ENCODE measurements at places on chromosomes 16 and 17.

- DNase-seq, result no peak
Observed at GRCh38 chr17:2871205-2871604, 75.0 kb downstream of the RAP1GAP2 start.

GRCh38 chr17:31404028-31404949 lies 12.8 kb downstream of the RAB11FIP4 start:
- DNase-seq, result no peak

DNA sequence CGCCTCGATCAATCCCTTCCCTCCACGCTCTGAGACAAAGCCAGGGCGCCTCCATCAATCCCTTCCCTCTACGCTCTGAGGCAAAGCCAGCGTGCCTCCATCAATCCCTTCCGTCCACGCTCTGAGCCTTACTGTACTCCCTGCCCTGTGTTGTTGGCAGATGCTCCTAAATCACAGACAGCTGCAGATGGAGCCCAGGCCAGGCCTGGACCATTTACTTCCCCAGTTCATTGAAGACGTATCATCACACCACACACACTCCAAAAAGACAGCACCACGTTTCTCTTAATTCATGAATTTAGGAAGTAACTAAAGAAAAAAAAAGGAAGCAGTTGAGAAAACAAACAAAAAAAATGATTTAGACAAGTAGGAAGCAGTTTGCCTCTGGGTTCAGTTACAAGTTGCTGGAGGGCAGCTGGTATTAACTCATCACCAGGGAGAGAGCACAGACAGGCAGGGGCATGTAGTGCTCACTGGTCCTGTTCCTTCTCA lies 7.4 kb upstream of the CD300LD start:
- DNase-seq, result peak; percentile 83

DNA sequence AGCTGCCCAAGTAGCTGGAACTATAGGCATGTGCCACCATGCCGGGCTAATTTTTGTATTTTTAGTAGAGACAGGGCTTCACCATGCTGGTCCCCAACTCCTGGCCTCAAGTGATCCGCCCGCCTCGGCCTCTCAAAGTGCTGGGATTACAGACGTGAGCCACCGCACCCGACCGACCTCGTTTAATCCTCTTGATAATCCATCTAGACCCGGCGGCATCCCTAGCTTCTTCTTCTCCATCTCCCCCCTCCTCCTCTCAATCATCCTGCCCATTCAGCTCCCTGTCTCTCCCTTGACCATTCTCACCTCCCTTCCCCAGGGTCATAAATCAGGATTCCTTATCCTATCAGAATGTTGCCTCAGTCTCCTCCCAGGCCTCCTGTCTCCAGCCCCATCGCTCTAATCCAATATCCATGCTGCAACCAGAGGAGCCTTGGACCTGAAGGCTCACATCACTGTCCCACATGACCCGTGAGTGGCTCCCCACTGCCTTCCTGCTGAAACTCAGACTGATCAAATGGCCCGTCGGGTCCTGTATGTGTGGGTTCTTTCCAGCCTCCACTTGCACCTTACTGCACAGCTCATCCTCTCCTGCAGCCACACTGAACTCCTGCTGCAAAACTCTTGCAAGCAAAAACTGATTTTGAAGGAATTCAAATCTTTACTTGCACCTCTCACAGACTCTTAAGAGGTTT lies 74.1 kb upstream of the CDH5 start:
- no peak for DNase-seq

- DNase-seq, result no peak
Observed at GRCh38 chr17:8522577-8522976, 86.9 kb downstream of the NDEL1 start.

DNA sequence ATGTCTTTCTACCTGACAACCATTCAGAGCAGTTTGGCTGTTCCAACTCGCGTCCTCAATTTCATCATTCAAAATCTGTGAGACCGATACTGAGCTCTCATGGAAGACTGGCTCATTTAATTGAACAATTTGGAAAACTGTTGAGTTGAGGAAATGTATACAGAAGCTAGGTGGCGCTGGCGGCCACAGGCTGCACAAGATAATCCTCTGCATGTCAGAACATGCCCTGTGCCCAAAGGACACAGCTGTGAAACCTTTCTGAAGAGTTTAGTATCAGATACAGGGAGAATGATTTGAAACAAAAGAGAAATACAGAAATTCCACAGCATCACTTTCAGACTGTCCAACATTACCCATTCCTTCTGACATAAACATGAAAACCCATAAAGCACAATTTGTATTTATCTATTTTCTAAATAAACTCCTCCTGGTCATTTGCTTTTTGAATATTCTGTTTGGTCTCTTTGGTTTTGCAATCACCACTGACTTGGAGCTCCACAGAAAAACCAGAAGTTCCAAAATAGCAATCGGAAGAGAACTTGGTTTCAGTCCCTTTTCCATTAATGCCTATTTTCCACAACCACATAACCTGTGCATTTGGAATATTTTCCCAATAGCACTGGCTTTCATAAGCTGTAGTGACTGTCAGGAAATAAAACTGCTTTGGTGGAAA lies 192.8 kb downstream of the MAP2K6 start:
- DNase-seq, result peak; percentile 85

DNA sequence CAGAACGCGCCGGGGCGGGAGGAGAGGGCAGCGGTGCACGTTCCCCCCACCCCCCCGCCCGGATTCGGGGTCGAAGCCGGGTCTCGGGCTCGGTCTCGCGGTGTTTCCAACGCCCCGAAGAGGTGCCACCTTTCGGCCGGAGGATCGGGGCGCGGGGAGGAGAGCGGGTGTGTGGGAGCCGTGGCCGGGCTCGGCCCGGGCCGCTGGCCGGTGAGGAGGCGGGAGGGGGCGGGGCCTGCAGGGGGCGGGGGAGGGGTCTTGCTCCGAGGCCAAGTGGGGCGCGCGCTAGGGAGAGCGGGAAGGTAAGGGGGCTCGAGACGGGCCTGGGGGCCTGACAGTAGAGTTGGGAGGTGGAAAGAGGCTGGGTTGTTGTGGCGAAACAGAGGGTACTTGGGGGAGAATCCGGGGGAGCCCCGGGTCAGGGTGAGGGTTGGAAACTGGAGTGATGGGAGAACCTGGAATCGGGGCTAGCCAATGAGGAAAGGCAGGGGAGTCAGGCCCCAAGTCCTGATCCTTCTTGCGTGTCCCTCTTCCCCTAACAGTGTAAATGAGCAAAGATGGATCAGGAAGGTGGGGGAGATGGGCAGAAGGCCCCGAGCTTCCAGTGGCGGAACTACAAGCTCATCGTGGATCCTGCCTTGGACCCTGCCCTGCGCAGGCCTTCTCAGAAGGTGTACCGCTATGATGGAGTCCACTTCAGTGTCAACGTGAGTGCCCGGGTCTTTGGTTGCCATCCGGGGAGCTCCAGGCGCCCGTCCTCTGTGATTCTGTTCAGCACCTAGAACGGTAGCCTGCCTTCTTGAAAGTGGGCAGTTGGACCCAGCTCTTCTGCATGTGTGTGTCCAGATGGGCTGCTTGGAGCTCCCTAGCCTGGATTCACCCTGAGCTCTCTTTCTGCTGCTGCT lies 873 bp downstream of the SETD1A start:
- DNase-seq, result peak; percentile 66

DNA sequence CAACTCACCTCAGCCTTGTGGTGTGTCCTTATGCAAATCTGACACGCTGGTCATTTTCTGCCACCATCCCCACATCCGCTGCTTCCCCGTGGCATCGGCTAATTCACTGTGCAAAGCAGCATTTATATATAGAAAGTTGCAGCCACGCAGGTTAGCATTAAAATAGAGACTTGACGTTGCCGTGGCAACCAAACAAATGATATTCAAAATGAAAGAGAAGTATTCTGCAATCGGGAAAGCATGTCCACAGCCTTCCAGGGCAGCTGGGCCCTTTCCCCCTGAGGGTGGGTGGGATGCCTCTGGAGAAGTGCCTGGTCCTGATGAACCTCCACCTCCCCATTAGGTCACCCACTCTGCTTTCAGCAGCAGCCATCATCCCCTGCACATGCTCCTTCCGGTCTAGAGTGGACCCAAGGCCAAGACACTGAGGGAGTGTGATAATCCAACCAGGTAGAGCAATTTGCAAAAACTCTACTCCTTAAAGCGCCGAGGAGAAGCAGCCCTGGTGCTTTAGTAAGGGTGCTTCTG lies 138.7 kb downstream of the GAS7 start:
- no peak for DNase-seq

- no peak for DNase-seq
Observed at GRCh38 chr17:41620583-41621434, 3.6 kb downstream of the KRT17 start.

- DNase-seq, result no peak
Observed at GRCh38 chr17:51402899-51403298, 142.6 kb downstream of the UTP18 start.

DNA sequence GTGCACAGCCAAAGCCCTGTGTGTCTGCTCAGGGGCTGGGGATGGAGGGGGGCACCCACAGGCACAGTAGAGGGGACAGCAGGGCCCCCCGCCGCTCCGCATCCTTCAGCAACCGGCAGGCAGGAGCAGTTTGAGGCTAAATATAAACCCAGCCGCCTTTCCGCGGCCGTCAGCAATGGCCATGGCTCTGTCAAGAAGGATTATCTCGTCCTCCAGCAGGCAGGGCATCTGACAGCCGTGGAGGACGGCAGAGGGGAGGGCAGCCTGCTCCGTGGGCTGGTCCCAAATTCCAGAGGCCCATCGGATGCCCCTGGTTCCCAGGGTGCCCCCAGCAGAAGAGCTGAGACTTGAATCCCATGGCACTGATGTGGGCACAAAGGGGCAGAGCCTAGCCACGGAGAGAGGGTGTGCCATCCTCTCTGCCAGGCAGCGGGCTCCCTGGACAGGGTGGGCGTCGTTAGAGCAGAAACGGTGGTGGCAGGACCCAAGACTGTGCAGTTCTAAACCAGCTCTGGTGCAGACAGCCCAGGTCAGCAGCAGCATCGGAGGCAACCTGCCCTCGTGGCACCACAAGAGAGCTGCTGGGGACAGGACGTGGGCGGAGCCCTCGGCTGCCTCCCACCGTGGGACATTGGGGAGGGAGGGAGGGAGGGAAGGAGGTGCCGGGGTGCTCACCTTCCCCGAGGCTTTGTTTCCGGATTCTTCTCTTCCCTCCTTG lies 198.8 kb upstream of the CIBAR2 start:
- DNase-seq, result no peak

DNA sequence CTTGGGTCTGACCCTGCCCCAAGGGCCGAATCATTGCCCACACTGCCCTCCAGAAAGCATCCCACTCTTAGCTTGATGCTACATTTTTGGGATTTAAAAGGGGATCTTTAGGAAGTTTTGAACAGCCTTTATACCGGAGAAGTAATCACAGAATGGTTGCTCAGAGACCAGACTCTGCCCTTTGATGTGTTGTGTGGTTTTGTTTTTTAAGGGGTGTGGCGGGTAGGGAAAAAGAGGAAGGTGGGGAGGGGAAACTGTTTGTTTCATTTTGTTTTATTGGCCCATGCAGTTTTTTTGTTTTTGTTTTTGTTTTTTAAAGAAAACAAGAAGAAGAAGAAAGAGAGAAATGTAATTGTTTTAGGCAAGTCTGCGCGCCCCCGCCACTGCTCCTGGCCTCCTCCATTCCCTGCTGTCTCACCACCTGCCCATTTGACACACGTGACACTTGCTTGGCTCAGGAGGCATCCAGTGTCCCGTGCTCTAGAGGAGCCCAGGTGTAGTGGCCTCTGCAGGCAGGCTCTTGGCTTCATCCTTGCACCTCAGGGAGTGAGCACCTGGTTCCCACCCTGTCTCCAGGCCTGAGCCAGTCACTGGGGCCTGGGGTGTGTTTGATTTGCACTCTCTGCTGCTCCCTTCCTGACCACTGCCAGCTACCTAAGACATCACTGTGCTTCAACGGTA lies 35.7 kb downstream of the GNAO1 start:
- DNase-seq, result peak; percentile 84

DNA sequence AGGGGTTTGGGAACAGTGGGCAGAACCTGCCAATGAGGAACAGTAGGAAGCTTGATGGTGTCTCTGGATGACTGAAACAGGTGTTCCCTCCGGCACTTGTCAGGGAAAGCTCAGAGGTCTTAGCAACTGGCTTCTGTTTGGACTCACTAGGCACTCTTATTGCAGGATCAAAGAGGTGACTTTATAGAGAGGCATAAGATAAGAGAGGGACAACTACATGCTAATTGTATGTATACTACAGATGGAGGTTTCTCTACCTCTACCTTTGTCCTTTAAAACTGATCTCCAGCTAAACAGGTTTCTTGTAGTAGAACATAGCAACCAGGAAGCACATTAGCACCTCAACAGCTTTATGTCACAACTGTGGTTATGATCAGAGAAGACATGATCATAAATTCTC lies 7.6 kb downstream of the CNTD1 start:
- DNase-seq, result no peak

DNA sequence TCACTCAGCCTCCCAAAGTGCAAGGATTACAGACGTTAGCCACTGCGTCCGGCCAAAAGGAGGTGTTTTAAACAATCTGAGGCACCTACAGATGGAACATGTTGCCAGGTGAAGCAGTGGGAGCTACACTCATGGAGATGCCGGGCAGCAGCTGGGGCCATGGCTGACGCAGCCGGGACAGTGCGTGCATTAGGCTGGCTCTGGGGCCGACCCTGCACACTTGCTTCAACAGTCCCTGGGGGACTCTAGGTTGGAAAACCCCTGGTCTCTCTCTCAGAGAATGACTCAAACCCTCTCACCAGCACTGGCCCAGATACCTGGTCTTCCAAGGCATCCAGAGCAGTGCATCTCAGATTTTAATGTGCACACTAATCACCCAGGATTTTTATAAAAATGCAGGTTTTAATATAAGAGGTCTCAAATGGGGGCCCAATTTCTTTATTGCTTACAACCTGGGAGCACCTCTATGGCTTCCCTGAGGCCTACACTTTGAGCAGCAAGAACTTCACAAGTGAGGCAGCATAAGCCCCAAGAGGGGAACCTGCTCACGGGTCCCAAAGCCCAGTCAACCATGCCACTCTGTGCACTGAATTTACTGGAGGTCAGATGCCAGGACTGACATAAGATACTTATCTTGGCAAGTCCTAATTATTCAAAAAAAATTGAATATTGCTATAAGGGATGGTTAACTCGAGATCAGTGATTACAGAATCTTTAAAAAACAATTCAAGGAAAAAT lies 70.8 kb upstream of the TRAP1 start:
- no peak for DNase-seq

- no peak for DNase-seq
Observed at GRCh38 chr17:231966-232807, 50.7 kb upstream of the DOC2B start.

- no peak for DNase-seq
Observed at GRCh38 chr16:74561626-74562025, 45.3 kb downstream of the GLG1 start.

DNA sequence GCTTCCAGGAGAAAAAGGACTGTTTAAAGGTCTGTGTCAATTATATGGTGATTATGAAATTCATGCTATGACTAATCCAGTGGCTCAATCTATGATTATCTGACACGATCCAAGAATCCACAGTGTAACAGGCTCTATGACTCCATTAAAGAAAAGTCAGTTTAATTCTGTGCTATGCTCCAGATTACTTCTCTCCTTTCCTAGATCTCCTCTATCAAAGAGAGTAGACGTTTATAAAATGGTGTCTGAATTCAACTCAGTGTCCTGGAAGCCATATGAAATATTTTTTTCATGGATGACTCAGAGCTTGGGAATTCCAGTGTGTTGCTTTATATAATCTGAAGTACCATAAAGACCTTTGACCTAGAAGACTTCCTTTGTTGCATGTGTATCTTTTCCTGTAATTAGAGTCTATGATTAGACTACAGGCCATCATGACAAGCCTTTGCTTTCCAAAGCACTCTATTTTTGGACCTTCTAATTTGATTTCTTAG lies 27.0 kb upstream of the NF1 start:
- DNase-seq, result no peak

- no peak for DNase-seq
Observed at GRCh38 chr17:43349142-43349541, 49.7 kb upstream of the ARL4D start.

- peak; percentile 89 for DNase-seq
Observed at GRCh38 chr16:85227084-85227945, 115.0 kb upstream of the CIBAR2 start.
